CD4-positive, alpha-beta T cell treated with Interleukin-12 subunit alpha and Interleukin-12 subunit beta, for 1 hour (primary cell): ENCODE measurements at places on chromosomes 6 and 20.

- no peak for DNase-seq
Observed at GRCh38 chr6:125597411-125598253, 151.8 kb upstream of the HEY2 start.

DNA sequence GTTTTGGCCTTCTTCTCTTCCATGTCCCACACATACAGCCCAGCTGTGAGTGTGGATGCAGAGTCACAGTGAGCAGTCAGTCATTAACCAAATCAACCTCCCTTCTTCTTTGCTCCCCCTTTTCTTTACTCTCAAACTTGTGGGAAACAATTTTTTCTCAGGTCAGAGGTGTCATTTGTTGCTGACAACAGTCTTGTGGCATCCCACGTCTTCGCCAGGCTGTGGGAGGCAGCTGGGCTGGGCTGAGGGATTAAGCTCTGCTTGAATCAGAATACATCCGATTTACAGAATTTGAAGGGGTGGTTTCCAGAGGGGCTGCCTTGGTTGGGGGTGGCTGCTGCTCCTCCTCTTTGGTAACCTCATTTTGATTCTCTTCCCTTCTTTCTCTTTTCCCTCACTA is 40.5 kb downstream of the SCGN start:
- no peak for DNase-seq

- DNase-seq, result peak; percentile 45
Observed at GRCh38 chr6:31272836-31273626, 1.1 kb upstream of the HLA-C start.

GRCh38 chr6:161067749-161068148 is 76.2 kb downstream of the MAP3K4 start:
- no peak for DNase-seq

- DNase-seq, result no peak
Observed at GRCh38 chr6:126914801-126915200, 203.7 kb upstream of the RSPO3 start.

- no peak for DNase-seq
Observed at GRCh38 chr20:40493071-40493470, 196.0 kb downstream of the MAFB start.

GRCh38 chr20:36394340-36394965 is 88.3 kb downstream of the DLGAP4 start:
- DNase-seq, result no peak

- DNase-seq, result no peak
Observed at GRCh38 chr20:3847429-3847940, 851 bp downstream of the MAVS start.

DNA sequence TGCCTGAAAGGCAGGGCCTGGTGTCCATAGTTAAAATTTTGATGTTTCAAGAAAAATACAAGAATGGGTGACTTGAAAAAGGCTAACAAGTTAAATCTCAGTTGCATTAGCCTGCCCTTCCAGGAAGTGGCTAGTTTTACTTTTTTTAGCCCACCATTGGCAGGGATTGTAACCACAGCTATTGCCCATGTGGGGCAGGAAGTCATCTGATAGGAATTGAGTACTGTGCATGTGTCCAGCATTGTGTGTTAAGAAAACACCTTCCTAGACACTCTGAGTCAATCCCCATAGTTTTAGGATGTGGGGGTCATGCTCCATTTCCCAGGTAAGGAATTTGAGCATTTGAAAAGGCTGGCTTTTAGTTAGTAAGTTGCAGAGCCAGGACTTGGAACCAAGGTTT is 26.9 kb downstream of the LYRM2 start:
- no peak for DNase-seq

GRCh38 chr6:20924911-20925543 is 390.8 kb downstream of the CDKAL1 start:
- no peak for DNase-seq

- no peak for DNase-seq
Observed at GRCh38 chr6:5961836-5962235, 44.9 kb downstream of the NRN1 start.

DNA sequence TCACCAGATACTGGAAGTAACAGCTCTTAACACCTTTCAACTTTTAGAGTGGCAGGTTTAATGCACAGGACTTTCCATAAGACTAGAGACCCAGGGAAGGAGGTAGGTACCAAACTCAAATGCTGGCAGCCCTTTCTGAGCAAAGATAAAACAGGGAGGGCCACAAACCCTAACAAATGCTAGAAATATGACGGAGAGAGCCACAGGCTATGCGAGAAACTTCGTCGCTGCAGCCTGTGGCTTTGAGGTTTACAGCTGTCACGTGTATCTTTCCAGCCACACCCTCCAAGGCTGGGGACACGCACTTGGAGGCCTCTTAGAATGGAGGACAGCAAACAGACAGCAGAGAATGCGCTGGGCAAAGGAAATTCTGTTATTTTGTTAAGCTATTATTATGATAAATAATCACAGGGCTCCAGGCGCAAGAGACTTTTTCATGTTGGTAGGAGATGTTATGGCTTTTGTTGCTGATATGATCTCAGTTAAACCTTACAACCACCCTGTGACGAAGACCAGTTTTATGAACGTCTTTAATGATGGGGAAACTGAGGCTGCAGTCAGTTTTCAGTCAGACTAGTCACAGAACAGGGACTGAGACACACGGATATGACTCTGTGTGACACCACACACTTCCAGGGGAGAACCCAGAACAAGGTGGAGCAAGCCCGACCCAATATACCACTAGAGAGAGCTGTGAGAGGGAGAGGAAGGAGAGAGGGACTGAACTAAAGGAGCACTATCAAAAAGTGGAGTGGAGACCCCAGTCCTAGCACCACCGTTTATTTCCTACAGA is 2.0 kb downstream of the TRAM2 start:
- peak; percentile 67 for DNase-seq

GRCh38 chr6:132257561-132257960 is 143.7 kb downstream of the MOXD1 start:
- DNase-seq, result no peak

- DNase-seq, result no peak
Observed at GRCh38 chr6:133704371-133704770, 184.5 kb upstream of the TCF21 start.

GRCh38 chr6:12263403-12263802 is 26.8 kb upstream of the EDN1 start:
- no peak for DNase-seq

DNA sequence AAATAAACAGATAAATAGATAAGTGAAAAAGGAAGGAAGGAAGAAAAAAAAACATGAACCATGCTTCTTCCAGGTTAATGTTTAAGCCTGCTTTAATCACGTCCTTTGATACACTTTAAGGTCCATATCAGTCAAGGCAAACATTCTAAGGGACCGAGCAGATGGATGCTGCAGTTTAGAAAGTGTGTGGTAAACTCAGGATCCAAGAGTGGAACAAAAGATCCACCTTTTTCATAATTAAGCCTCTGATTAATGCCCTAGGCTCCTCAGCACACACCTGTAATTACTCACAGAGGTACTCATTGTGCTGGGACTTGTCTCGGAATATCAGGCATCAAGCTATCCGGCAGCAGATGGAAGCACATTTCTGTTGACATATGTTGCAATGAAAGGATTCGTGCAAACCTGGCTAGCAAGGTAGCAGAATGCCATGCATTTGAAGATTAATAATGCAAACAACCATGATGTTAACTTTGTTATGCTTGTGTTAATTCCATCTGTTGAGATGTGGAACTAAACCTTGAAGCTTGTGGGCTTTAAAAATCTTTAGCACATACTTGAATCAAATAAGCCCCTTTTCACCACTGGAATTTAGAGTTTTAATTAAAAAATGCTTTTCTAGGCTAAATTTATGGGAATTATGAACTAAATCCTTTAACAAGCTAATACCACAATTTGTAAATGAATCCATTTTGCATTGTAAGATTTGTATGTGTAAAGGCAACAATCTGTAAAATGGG is 163.7 kb downstream of the RALGAPA2 start:
- DNase-seq, result no peak

GRCh38 chr6:97110149-97110548 is 172.9 kb downstream of the MMS22L start:
- DNase-seq, result no peak

GRCh38 chr6:90694802-90695201 is 107.9 kb upstream of the MAP3K7 start:
- no peak for DNase-seq

DNA sequence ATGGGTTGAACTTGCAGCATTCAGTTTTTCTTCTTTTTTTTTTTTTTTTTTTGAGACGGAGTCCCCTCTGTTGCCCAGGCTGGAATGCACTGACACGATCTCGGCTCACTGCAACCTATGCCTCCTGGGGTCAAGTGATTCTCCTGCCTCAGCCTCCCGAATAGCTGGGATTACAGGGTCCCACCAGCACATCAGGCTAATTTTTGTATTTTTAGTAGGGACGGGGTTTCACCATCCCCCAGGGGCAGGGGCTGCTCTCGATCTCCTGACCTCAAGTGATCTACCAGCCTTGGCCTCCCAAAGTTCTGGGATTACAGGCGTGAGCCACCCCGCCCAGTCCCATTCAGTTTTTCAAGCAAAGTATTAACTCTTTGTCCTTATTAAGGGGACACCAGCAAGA is 117.6 kb upstream of the PRSS16 start:
- DNase-seq, result no peak

GRCh38 chr6:5481033-5481432 is 219.7 kb downstream of the FARS2 start:
- DNase-seq, result no peak

- no peak for DNase-seq
Observed at GRCh38 chr20:59064214-59064722, 21.7 kb upstream of the PRELID3B start.

DNA sequence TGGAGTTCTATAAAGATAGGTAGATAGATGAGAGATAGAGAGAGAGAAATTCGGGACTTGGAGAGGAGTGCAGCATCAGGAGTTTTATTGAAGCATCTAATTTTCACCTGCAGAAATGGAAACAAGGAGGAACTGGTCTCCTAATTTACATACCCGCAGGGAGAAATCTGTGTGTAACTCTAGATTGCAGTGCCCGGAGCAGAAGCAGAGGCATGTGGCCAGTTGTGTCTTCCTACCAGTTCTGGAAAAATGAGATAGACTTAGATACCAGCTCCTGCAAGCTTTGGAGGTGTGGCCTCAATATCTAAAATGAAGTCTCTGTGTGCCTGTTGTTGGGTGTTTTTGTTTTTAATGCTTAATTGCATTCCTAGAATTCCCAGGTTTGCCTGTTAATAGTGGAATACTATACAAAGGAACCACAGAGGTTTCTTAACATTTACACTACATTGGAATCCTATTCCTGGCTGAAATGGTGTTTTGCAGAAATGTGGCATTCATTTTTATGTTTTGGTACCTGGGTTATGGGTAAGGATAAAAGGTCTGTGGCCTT is 57.4 kb downstream of the DTD1 start:
- no peak for DNase-seq

GRCh38 chr6:3333263-3333662 is 74.5 kb downstream of the PSMG4 start:
- DNase-seq, result no peak

GRCh38 chr20:21435576-21435975 is 38.2 kb upstream of the NKX2-4 start:
- DNase-seq, result no peak

DNA sequence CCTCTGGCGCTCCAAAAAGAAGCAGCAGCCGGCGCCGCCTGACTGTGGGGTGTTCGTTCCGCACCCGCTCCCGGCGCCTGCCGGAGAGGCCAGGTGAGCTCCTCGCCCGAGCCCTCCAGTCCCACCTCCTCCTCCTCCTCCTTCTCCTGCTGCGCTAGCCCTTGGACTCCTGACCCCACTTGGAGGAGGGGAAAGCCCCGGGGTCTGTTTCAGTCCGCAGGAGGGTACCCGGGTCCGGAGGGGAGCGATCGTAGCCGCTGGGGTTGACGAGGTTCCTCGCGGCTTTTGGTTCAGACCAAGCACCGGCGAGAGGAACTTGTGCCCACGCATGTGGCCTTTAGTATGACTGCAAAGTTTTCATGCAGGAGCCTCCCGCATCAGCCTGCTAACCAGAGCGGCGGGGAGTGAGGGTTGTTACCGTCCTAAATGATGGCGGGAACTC is 493 bp downstream of the CRYBG1 start:
- peak; percentile 13 for DNase-seq

DNA sequence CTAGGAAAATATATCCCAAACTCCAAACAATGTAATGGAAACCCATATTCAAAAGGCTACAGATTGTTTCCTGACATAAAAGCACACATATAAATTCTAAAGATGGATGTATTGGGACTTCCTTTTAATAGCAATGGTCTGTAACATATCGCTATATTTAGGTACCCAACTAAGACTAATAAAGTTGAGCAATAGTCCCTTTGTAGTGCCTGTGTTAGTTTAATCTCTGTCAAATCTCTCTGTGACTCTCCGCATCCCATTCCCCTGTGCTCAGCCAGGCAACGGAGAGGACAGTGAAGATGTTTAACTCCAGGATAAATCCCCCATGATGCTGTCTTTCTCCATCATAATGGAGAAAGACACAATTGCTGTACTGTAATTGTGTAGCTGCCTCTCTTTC is 19.0 kb downstream of the RCAN2 start:
- no peak for DNase-seq

DNA sequence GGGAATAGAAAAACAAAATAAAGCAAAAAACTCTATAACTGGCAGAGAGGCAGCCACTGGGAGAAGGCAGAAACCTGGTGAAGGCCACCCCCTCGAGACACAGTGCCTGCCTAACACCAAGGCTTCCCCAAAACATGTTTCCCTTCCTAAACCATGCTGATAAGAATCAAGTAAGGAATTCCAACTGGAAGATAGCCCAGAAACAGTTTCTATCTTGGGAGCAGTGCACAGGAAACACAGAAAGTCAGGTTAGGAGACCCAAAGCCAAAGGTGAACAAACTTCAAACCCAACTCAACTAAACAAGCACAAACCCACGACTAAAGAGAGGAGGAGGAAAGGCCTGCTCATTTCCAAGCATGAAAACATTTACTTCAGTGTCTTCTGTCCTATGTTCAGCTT is 433.7 kb upstream of the RGS17 start:
- DNase-seq, result no peak

GRCh38 chr6:22668307-22668706 is 98.9 kb downstream of the HDGFL1 start:
- no peak for DNase-seq

GRCh38 chr6:33091957-33092356 is 16.2 kb downstream of the HLA-DPB1 start:
- peak; percentile 60 for DNase-seq

DNA sequence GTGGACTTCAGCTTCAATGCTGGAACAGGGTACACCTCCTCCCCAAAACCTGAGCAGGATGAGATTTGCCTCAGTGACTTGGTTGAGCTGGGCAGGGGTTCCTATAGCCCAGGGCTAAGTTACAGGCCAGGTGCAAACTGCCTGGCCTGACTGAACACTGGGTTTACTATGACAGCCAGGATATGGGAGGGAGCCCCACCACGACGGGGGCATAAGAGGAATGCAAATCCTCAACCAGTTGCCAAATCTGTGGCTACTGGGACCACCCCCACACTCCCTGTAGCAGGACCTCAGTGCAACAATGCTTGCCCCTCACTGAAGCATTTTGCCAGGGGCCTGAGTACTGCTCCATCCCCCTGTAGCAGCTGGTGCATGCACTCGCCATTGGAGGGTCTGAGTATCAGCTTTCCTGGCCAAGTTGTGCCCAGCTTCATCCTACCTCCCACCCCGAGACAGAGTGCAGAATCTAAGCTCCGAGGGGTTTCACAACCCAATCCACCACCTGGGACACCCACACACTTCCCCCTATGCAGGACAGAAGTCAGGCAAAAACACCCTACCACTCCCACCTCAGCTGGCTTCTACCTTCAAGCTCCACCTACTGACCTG is 27.6 kb downstream of the TREML4 start:
- DNase-seq, result no peak

GRCh38 chr6:11330413-11330760 is 97.9 kb upstream of the NEDD9 start:
- DNase-seq, result no peak

GRCh38 chr6:21800948-21801438 is 207.4 kb downstream of the SOX4 start:
- no peak for DNase-seq
